ENCODE measurements at places on chromosomes 1 and 21. TPM values are rescaled to one million over a fixed set of nuclear protein-coding genes. Genes with fewer than 3 reads are reported as not detected.

- H3K4me3 ChIP-seq = peak overlapping the region; percentile 5
- DNase-seq = no peak
- H3K4me1 ChIP-seq = peaks cover 16% of the 10 kb centered on the region
- peak overlapping the region; percentile 71 for H3K27ac ChIP-seq
Measured at GRCh38 chr1:171654942-171655745, 2.7 kb upstream of the MYOC start.

DNA sequence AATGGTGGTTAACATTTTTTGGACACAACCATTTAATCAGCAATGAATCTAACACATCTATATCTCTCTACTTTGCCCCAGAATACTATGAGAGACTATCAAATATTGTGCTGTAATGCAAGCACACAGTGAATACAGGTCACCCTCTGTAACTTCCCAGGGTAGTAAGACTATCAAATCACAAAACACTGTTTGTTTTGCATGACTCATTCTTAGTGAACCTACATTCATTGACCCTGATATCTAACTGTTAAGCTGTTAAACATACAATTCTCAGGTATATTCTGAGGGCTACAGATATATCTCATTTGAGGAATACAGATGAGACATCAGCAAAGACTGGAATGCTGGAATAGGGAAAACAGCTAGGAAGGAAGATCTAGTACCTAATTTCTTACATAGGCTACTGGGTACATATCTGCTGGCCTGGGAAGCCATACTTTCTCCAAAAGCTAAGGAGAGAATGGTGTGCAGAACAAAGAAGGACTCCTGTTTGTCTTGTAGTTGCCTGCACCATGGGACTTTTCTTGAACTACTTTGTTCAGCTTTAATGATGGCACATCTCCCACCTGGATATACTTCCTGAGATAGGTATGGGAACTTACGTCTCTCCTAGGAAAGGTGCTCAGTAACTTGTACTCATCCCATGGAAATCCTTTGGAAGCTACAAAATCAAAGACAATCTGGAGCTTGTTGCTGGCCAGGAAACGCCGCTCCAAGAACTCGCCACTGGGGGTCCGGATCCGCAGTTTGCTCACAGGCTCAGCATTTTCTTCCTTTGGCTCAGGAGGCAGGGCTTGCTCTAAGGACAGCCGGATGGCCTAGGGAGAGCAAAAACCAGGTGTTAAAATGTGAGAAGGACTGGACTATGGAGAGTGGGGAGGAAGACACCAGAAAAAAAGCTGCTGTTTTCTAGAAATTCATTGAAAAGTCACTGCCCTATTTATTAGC lies 51.9 kb upstream of the DMRTA2 start:
- no peaks in the 10 kb centered on the region for H3K4me1 ChIP-seq
- no peaks in the 10 kb centered on the region for H3K27me3 ChIP-seq
- no peak for DNase-seq
- H3K36me3 ChIP-seq = peaks cover 28% of the 10 kb centered on the region
- no peak overlapping the region for H3K4me3 ChIP-seq
- H3K27ac ChIP-seq = no peak overlapping the region

LORICRIN gene
- not detected for total RNA-seq

CTTNBP2NL gene
- total RNA-seq = 59.4 TPM

GRCh38 chr1:203451836-203452784 lies 23.5 kb upstream of the PRELP start:
- H3K27me3 ChIP-seq = peaks cover 5% of the 10 kb centered on the region
- no peaks in the 10 kb centered on the region for H3K36me3 ChIP-seq
- H3K4me3 ChIP-seq = no peak overlapping the region
- no peak for DNase-seq

PTPRC gene
- 127 TPM for total RNA-seq

GRCh38 chr1:229666585-229666984 lies 40.5 kb downstream of the URB2 start:
- no peak overlapping the region for H3K4me3 ChIP-seq
- no peaks in the 10 kb centered on the region for H3K27me3 ChIP-seq
- H3K27ac ChIP-seq = no peak overlapping the region
- DNase-seq = no peak

GRCh38 chr1:149884433-149885338 lies 14.7 kb upstream of the BOLA1 start:
- peak overlapping the region; percentile 100 for H3K27ac ChIP-seq
- no peaks in the 10 kb centered on the region for H3K36me3 ChIP-seq
- peaks cover 18% of the 10 kb centered on the region for H3K4me1 ChIP-seq
- H3K4me3 ChIP-seq = peak overlapping the region; percentile 64
- no peaks in the 10 kb centered on the region for H3K27me3 ChIP-seq
- no peak for DNase-seq

SYPL2 gene
- 3.1 TPM for total RNA-seq

DNA sequence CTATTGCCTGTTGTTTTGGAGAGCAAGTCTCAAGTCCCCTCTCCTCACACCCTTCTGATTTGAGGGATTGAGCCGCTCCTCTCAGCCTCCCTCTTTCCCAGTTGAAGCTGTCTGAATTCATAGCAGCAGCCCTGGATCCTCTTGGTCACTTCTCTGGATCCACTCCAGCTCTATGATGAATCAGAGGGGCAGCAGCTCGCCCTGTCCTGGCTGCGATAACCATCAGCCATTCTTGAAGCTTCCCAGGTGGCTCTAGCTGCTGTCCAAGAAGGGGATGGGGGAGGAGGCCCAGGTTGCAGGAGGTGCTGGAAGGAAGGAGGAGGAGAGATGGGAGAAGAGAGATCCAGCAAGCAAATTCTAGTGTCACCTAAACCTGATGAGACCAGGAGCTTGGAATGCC lies 31.3 kb downstream of the WNT4 start:
- H3K4me3 ChIP-seq = no peak overlapping the region
- H3K27me3 ChIP-seq = no peaks in the 10 kb centered on the region
- H3K27ac ChIP-seq = no peak overlapping the region
- H3K36me3 ChIP-seq = peaks cover 35% of the 10 kb centered on the region
- H3K4me1 ChIP-seq = peaks cover 4% of the 10 kb centered on the region

DNA sequence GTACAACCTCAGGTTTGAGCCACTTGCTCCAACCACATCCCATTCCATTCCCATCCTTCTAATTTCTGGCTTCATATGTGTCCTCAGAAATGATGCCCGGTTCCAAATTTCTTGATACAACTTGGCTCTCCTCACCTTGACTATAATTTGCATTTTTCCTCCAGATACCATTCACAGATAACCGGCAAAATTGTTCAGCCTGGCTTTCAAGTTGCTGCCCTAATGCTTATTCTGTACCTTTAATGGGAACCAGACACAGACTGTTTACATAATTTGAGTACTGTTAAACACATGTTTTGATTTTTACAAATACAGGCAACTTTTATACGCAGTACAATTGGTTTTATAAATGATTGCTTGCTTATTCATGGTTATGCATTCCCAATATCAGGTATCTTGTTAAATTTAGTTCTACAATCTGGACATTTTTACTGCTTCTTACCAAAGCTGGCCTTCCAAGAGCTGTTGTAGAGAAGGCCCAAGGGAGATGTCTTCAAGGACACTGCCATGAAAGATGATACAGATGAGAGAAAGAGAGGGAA lies 649.5 kb upstream of the CAMK1G start:
- no peak overlapping the region for H3K4me3 ChIP-seq
- no peaks in the 10 kb centered on the region for H3K4me1 ChIP-seq
- no peaks in the 10 kb centered on the region for H3K27me3 ChIP-seq
- H3K36me3 ChIP-seq = no peaks in the 10 kb centered on the region

- H3K27ac ChIP-seq = no peak overlapping the region
- no peak overlapping the region for H3K4me3 ChIP-seq
- H3K27me3 ChIP-seq = peaks cover 22% of the 10 kb centered on the region
- no peaks in the 10 kb centered on the region for H3K36me3 ChIP-seq
Measured at GRCh38 chr1:10881046-10881445, 84.6 kb upstream of the CASZ1 start.

DNA sequence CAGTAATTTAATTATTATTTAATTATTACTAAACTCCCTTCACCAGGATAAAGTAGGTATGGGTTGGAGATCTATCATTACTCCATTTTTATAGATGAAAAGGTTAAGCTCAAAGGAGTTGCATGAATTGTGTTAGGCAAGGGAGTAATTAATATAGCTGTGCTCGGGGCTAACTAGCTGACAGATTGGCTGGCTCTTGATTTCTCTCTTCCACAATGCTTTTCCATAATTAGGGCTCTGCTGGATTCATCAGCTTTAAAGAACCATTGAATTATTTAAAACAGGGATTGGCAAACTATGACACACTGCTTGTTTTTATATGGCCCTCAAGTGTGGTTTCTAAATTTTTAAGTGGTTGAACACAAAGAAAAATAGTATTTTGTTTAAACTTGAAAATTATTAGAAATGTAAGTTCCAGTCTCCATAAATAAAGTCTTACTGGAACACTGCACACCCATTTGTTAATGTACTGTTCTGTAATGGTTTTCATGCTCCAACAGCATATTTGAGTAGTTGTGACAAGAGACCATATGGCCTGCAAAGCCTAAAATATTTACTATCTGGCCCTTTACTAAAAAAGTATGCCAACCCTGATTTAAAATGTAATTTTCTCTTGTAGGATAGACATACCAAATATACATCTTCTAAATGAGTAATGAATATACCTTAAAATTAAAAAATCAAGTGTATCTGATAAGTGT lies 76.4 kb downstream of the GDAP2 start:
- no peaks in the 10 kb centered on the region for H3K27me3 ChIP-seq
- H3K4me3 ChIP-seq = no peak overlapping the region
- H3K36me3 ChIP-seq = no peaks in the 10 kb centered on the region

DNA sequence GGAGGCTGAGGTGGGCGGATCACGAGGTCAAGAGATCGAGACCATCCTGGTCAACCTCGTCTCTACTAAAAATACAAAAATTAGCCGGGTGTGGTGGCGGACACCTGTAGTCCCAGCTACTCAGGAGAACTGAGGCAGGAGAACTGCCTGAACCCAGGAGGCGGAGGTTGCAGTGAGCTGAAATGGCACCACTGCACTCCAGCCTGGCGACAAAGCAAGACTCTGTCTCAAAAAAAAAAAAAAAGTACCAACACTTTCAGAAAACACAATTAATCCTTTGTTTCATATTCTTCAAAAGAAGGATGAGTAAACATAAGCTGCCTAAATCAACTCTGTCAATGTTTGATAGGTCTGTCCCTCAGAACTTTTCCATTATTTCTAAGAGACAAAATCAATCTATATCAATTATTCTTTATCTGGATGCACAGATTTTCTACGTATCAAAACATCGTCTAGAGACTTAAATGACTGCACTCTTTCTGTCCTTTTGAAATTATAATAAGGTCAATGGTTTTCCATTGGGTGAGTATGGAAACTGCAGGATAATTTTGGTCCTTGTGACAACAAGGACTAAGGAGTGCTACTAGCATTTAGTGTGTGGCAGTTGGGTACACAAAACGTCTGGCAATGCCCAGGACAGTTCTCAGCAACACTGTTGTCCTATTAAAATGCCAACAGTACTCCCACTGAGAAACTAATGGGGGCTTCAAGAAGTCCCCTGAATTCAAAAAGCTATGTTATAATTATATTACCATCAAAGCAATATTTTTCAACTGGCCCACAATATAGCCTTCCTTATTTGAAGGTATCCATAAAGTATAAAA lies 40.7 kb downstream of the LPGAT1 start:
- H3K27me3 ChIP-seq = no peaks in the 10 kb centered on the region
- H3K36me3 ChIP-seq = peaks cover 15% of the 10 kb centered on the region
- H3K4me1 ChIP-seq = no peaks in the 10 kb centered on the region
- H3K27ac ChIP-seq = no peak overlapping the region
- DNase-seq = no peak

C4BPA gene
- 175 TPM for total RNA-seq

GRCh38 chr1:3789421-3790300 lies 6.6 kb downstream of the LRRC47 start:
- H3K36me3 ChIP-seq = peaks cover 32% of the 10 kb centered on the region
- H3K27ac ChIP-seq = no peak overlapping the region
- H3K4me1 ChIP-seq = peaks cover 16% of the 10 kb centered on the region
- no peaks in the 10 kb centered on the region for H3K27me3 ChIP-seq
- DNase-seq = no peak

DNA sequence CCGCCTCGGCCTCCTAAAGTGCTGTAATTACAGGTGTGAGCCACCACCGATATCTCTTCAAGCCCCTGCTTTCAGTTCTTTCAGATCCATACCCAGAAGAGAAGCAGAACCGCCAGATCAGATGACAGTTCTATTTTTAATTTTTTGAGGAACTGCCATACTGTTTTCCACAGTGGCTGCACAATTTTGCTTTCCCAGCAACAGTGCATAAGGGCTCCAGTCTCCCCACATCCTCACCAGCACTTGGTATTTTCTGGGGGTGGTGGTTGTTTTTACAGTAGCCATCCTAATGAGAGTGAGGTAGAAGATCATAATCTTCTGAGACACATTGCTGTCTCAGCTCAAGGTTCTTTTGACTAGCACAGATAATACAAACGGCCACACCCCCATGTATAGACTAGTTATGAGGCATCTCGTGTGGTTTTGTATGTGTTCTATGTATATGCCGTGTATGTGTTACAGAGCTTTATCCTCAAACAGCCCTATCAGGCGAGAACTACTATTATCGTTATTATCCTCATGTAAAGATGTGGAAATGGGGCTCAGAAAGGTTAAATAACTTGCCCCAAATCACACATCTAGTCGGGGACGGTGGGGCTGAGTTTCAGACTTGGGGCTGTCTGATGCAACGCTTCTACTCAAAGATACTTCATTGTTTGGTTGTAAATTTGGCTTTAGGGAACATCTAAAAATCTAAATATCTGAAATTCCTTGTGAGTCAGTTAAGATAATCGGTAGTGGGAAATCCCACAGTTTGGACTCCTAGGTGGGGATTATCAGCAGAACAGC lies 12.0 kb downstream of the FHAD1 start:
- H3K4me3 ChIP-seq = no peak overlapping the region
- peak; percentile 13 for DNase-seq
- no peaks in the 10 kb centered on the region for H3K27me3 ChIP-seq
- peaks cover 45% of the 10 kb centered on the region for H3K4me1 ChIP-seq
- H3K27ac ChIP-seq = peak overlapping the region; percentile 70

GRCh38 chr1:47711184-47711847 lies 273.5 kb downstream of the FOXD2 start:
- no peak for DNase-seq
- no peaks in the 10 kb centered on the region for H3K36me3 ChIP-seq
- no peak overlapping the region for H3K4me3 ChIP-seq

GRCh38 chr1:37948841-37949240 lies 2.0 kb upstream of the INPP5B start:
- H3K36me3 ChIP-seq = peaks cover 6% of the 10 kb centered on the region
- H3K4me1 ChIP-seq = peaks cover 16% of the 10 kb centered on the region
- DNase-seq = peak; percentile 36
- no peak overlapping the region for H3K4me3 ChIP-seq

S100A6 gene
- 1,046 TPM for total RNA-seq

DNA sequence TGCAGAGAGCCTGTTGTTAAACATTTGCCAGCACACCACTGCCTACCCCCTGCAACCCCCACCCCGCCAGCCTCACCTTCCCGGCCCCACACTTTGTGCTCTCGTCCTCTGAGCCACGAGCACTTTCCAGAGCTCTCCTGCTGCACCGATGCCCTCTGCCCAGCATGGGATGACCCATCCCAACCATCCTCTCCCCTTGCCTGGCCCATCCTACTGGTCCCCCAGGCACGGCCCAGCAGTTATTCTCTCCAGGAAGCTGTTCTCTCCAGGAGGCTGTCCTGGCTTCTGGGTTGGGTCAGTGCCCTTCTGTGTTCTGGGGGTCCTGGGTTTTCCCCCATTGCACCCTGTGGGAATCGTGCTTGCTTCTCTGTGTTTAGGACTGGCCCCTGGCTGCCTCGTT lies 60.1 kb upstream of the ABCG1 start:
- H3K4me3 ChIP-seq = no peak overlapping the region
- H3K4me1 ChIP-seq = no peaks in the 10 kb centered on the region
- no peak overlapping the region for H3K27ac ChIP-seq
- H3K27me3 ChIP-seq = no peaks in the 10 kb centered on the region
- DNase-seq = peak; percentile 50

- no peak overlapping the region for H3K27ac ChIP-seq
- no peaks in the 10 kb centered on the region for H3K36me3 ChIP-seq
- DNase-seq = no peak
- H3K4me3 ChIP-seq = no peak overlapping the region
- no peaks in the 10 kb centered on the region for H3K4me1 ChIP-seq
Measured at GRCh38 chr1:21579791-21580190, 70.6 kb downstream of the ALPL start.
